ENCODE measurements at places on chromosomes 5 and 9.

- DNase-seq: no peak
These were observed 88.3 kb downstream of the BRINP1 start for GRCh38 chr9:119280740-119281485.

- DNase-seq: peak; percentile 47
These were observed 16.2 kb upstream of the NDUFB6 start for GRCh38 chr9:32589083-32589723.

DNA sequence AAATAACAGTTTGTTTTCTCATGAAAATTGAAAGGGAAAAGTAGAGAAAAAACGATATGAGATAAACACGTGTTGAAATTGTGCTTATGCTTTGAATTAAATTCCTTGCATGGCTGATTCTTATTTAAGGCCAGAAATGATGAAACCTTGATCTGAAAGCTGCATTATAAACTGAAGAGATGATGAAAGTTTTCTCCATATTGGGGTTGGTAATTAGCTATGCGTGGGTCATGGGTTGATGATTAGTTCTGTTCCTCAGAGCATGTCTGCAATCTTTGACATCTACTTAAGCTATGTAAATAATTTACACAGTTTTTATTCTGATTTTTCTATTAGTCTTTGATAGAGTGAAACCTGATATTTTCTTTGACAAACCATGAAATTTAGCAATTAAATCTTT, 264.1 kb downstream of the CD180 start:
- no peak for DNase-seq

DNA sequence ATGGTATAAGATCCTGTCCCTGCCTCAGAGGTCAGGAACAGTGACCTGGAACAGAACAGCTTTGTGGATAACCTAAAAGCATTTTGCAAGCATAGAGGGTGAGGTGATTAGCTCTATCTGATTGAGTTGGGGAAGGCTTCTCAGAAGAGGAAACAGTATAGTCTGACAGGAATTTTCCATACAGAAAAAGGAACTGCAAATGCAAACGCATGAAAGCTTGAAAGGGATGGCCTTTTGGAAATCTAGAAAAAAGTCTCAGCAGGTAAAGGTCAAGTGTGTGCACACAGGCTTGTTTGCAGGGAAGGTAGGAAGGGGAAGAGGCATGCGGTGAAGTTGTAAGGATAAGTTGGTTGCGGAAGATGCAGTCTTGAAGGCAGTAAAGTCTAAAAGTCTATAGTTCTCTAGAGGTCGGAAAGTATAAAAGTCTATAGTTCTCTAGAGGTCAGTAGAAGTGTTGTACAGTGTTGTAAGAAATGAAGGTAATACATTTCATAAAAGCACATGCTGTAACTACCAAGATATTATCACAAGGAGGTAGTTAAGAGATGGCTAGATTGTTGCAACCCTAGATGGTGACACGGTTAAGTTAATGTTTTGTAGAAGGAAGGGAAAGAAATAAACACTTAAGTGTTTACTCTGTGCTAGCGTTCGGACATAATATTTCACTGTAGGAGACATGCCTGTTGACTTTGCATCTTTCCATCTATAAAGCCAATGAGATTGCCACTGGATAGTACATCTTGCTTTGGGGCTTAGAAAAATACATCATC, 16.7 kb upstream of the HSPB3 start:
- no peak for DNase-seq

Data from AML-193 (cell line).